ENCODE measurements at places on chromosomes 3 and 15.

- DNase-seq: no peak
Observed at GRCh38 chr3:152331018-152331541, 62.4 kb downstream of the MBNL1 start.

DNA sequence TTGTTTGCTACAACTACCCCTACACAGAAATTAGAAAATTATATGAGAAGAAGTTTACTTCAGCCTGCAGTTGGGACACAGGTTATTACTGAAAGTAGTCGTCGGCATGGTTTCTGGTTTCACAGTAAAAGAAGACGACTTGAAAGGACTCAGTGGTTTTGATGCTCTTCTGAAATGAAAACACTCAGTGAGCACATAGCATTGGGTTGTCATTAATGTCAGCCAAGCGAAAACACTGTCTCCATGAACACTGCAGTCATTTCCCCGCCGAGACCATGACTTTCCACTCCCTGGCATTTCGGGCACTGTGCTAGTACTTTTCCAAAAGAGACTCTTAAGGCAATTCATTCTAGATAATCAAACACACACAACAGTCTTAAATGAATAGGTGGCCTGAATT lies 69.2 kb upstream of the ICE2 start:
- no peak for DNase-seq

DNA sequence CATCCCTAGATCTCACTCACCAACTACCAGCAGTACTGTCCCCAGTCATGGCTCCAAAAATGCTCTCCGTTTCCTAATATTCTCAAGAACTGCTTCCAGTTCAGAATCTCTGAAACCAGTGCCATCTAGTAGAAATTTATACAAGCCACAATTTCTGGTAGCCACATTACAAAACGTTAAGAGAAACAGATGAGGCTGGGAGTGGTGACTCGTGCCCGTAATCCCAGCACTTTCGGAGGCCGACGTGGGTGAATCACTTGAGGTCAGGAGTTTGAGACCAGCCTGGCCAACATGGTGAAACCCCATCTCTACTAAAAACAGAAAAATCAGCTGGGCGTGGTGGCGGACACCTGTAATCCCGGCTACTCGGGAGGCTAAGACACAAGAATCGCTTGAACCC lies 78.4 kb upstream of the RAD18 start:
- no peak for DNase-seq

DNA sequence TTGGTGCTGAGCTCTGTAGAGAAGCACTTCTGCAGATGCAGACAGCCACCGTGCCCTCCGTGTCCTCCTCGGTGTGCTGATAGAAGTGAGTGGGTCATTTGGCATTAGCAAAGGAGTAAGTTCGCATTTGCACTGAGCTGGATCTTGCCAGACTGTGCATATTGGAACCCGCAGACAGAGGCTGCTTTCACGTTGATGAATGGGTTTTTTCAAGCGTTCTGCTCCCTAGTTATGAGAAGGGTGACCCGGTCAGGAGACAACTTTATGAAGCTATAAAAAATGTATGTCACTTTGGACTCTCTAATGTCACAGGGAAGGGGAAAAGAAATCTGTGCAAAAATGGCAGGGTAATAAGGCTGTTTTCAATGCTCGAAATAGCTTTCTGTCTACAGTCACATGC lies 739.4 kb downstream of the MCTP2 start:
- DNase-seq: no peak

DNA sequence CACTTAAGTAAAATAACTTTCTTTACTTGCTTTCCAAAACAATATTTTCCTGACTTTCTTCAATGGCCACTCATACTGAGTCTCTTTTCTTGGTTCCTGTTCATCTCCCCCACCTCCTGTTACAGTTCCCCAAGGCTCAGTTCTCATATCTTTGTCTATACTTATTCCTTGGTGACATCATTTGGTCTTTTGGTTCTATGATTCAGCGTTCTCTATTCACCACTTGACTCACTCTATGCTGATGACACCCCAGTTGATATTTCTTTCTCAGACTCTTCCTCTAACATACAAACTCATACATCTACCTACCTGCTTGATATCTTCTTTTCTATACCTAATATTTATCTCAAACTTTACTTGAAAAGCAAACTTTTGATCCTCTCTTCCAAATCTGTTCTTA lies 85.0 kb upstream of the P3H2 start:
- DNase-seq: peak; percentile 48

DNA sequence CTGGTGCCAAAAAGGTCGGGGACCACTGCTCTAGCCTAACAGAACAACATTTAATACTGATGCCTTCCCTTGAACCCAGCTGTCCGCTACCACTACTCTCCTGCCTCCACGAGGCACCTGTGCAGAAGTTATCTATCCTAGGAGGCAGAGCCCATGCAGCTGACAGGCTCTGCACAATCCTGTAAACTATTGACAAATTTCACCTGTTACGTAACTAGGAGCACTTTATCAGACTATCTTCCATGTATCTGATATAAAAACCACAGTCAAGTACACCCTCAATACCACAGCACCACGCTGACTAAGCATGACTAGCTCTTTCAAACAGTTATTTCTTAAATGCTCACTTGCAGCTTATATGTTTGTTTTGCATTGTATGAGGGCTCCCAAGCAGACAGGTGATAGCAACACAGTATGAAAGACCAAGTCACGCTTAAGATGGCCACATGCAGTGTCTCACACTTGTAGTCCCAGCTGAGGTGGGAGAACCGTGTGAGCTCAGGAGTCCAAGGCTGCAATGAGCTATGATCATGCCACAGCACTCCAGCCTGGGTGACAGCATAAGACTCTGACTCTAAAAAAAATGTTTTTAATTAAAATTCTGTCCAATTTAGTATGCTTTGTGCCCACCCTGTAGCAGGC lies 4.5 kb upstream of the IL17RC start:
- DNase-seq: peak; percentile 35

- DNase-seq: no peak
Observed at GRCh38 chr3:134038071-134038491, 8.4 kb upstream of the SLCO2A1 start.

GRCh38 chr3:190060192-190060775 lies 60.4 kb downstream of the P3H2 start:
- no peak for DNase-seq

- no peak for DNase-seq
Observed at GRCh38 chr3:166663194-166663593, 716.9 kb downstream of the ZBBX start.

GRCh38 chr3:197300361-197300760 lies 1.9 kb upstream of the DLG1 start:
- no peak for DNase-seq

DNA sequence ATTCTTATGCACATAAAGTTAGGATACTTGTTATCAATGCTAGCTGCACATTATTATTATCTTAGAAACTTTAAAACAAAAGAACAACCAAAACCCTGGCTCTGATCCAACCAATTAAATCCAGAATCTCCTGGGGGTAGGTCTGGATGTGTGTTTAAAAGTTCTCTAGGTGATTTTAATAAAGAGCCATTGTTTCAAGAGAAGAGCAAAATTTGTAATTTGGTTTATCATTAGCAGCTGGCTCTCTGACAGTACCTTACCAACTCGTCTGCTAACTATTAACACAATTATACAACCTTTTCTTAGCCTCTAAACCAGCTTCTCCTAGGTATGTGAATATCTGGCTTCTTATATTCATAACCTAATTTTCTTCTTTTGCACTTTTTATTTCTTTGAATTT lies 68.9 kb downstream of the IFT80 start:
- DNase-seq: no peak

DNA sequence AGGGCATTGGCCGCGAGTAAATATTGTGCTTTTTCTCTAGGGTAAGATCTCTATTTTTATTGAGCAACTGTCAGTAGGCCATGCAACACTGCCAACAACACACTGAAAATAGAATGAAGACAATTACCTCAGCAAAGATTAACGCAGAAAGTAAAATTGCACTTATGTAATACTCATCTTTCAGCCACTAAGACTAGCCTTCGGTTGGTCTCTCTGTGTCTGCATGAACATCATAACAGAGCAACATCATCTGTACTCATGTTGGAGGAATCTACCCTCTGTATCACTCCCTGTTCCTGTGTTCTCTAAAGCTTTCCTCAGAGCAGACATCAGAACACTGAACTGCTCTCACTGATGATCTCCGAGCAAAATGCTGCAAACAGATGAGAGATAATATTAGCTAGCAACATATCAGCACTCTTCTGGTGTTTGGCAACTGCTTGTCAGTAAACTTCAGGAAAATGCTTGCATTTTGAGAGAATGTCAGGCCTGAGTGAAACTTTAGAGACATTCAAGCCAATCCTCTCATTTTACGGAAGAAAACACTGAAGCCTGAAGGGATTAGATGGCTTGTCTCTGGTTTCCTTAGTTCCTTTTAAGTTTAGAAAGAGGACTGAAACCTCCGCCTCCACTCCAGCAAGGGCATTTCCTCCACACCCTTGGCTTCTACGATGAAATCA lies 8.4 kb upstream of the LRRC3B start:
- DNase-seq: no peak

GRCh38 chr15:75869446-75869845 lies 26.2 kb downstream of the UBE2Q2 start:
- no peak for DNase-seq

DNA sequence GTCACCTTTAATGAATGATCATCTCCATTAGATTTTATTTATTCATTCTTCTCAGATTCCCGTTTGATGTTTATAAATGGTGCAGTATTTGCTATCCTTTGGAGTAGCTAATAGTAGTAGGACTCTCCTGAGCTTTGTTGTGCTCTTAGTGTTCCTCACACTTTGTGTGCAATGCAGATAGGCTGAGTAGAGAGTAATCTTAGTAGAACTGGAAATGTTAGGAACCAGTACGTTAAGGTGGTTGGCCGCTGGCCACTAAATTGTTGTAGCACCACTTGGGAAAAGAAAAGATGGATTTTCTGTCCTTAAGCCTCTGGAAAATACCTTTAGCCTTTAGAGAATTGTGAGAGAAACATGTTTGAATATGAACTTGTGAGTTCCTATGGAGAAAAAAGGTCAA lies 19.9 kb upstream of the EBLN2 start:
- DNase-seq: no peak

- no peak for DNase-seq
Observed at GRCh38 chr15:43095243-43095642, 10.6 kb downstream of the UBR1 start.

DNA sequence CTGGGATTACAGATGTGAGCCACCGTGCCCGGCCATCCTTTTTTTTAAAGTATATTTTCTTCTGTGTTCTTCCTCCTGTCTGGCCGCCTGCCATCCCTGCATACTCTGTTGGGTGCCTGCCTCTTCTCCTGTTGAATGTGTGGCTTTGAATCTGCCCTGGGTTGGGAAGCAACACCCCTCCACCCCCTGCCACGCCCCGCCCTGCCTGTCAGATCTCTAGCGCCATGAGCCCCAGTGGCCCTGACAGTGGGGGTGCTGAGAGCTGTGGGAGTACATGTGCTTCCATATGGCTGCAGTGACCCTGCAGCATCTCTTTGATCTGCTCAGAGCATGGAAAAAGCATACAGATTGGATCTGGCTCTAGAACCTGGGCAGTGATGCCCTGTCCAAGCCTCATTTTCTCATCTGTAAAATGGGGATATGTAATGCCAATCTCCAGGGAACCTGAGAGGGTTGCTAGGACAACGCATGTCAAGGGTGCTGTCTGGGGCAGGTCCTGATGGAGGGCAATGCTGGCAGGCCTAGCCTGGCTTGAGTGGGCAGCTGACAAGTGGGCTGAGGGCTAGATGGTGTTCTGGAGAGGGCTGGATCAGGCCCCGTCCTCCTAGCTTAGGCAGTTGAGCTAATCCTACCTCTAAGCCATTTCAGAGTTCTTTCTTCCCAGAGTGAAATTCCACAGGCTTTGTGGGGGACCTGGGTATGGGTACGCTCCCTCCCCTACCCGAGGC lies 23.9 kb downstream of the CCDC13 start:
- no peak for DNase-seq

DNA sequence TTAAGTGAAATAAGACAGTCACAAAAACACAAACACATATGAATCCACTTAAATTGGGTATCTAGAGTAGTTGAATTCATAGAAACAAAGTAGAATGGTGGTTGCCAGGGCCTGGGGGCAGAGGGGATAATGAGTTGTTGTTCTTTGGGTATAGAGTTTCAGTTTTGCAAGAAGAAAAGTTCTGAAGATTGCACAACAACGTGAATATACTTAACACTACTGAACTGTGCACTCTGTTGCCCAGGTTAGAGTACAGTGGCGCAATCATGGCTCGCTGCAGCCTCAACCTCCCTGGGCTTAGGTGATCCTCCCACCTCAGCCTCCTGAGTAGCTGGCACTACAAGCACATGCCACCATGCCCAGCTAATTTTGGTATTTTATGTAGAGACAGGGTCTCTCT lies 14.9 kb downstream of the GRAMD2A start:
- DNase-seq: no peak

- no peak for DNase-seq
Observed at GRCh38 chr3:150365132-150365604, 42.9 kb upstream of the TSC22D2 start.

DNA sequence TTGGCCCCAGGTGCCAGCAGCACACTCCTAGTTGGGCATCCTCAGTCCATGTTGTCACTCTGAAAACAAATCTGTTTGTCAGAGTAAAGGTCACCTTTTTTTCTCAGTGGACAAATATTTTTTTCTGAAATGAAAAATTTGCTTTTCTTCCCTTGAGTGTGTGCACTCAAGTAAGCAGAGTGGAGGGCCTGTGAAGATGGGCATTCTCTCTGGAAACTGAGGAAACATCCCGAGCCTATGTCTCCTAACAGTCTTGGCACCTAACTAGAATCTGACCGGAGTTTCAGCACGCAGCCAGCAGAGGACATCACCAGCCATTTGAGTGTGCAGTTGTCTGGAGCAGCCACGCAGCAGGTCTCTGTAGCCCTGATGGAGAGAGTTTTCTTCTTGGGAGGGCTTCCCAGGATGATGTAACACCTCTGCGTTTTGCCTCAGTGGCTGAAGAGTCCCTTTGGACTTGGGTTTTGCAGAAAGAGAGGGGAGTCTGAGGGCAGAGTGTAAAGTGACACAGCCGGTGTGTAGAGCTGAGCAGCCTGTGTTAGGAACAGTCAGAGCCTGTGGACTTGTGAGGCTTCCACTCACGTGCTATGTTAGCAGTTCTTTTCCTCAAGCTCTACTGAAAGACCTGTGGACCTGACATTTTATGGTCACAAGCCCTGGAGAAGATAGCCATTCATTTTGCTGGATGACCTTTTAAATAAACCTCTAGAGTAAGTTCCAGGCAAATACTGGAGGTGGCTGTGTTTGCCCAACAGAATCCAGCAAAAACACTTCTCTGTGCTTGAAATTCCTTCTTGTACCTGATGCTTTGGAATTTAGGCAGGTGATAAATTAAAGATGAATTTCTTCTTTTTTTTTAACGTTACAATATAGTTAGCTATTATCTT lies 51.6 kb downstream of the ABHD2 start:
- no peak for DNase-seq

GRCh38 chr3:37989821-37990480 lies 635 bp upstream of the VILL start:
- no peak for DNase-seq

Data from bone marrow (tissue), 2 donors.